Uterus (tissue), 4 donors: ENCODE measurements at places on chromosomes 5 and 9. TPM values are rescaled to one million over a fixed set of nuclear protein-coding genes. Genes with fewer than 3 reads are reported as not detected.
A peak's percentile ranks its signal among the peaks of the same experiment; 100 is the strongest.

- H3K4me3 ChIP-seq = no peak overlapping the region
- H3K4me1 ChIP-seq = no peaks in the 10 kb centered on the region
- H3K27me3 ChIP-seq = no peaks in the 10 kb centered on the region
- DNase-seq = no peak
- H3K36me3 ChIP-seq = no peaks in the 10 kb centered on the region
These were observed 172.4 kb downstream of the SYK start for GRCh38 chr9:90974016-90974415.

Gene EDIL3
- 15.1 TPM for total RNA-seq

GRCh38 chr9:14670718-14671117, 22.5 kb downstream of the ZDHHC21 start:
- no peaks in the 10 kb centered on the region for H3K36me3 ChIP-seq
- H3K27ac ChIP-seq = no peak overlapping the region
- H3K4me3 ChIP-seq = no peak overlapping the region

GRCh38 chr9:113537229-113537810, 73.8 kb downstream of the RGS3 start:
- no peak overlapping the region for H3K4me3 ChIP-seq
- no peaks in the 10 kb centered on the region for H3K27me3 ChIP-seq
- DNase-seq = no peak
- no peak overlapping the region for H3K27ac ChIP-seq
- no peaks in the 10 kb centered on the region for H3K36me3 ChIP-seq

DNA sequence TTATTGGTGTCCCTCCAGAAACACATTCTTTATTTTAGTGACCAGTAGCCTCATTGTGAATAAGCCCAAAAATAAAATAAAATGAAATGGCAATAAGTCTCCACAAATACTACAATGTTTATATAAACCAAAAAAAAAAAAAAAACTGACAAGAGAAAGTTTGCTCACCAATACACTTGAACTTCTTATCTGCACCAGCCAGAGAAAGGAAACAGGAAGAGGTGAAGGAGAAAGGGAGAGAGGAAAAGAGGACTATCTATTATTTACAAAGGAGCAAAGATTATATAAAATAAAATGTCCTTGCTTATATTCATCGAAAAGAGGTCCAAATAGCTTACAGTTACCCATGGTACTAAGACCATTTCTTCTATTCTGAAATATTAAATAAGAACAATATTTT, 176.4 kb upstream of the CCNG1 start:
- no peak overlapping the region for H3K27ac ChIP-seq
- DNase-seq = no peak
- H3K36me3 ChIP-seq = no peaks in the 10 kb centered on the region
- H3K27me3 ChIP-seq = no peaks in the 10 kb centered on the region

DNA sequence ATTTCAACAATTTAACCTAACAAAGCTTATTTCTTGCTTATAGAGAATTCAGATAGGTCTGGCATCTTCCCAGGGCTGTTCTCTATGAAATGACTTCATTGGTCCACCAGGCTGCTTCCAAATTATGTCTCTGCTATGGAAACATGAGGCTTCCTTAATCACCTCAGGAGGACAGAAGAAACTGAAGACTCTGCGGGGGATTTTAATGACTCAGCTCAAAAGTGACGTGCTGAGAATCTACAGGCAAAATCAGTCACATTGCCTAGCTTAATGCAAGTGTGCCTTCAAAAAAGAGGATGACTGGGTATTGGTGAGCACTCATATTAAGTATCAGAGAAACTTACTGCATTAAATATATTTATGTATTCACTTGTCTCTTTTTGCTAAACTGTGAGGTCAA, 315.5 kb upstream of the RGMB start:
- no peaks in the 10 kb centered on the region for H3K27me3 ChIP-seq
- H3K4me3 ChIP-seq = no peak overlapping the region
- DNase-seq = no peak
- no peak overlapping the region for H3K27ac ChIP-seq
- H3K36me3 ChIP-seq = no peaks in the 10 kb centered on the region

Gene MSX2
- not detected for total RNA-seq

DNA sequence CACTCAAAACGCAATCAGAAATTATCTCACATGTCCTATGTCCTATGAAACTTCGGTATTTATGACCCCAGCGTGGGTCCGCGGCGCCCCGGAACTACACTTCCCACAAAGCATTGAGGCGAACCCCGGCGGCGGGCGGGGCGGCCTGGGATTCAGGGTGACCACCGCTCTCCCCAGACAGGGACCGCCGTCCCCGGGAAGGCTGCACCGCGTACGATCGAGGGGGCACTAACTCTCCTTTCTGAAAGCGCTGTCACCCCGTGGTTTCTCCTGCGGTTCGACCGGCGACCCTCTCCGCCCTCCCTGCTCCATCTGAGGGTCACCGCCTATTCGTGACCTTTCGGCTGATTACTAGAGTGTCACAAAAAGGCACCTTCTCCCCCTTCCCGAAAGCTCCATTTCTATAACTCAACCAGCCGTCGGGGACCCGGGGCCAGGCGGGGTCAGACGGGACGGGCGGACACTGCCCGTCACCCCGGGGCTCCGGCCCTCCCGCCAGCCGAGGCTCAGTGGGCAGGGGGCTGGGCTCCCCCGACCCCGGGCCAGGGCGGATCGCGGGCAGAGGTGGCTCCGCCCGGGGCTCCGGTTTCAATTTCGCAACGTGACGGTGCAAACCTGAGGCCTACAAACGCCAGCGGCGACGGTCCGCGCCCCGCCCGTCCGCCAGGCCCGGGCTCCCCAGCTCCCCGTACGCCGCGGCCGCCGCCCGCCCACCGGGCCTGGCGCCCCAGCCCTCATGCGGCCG, 1.3 kb downstream of the ECPAS start:
- H3K36me3 ChIP-seq = no peaks in the 10 kb centered on the region
- H3K27me3 ChIP-seq = no peaks in the 10 kb centered on the region

DNA sequence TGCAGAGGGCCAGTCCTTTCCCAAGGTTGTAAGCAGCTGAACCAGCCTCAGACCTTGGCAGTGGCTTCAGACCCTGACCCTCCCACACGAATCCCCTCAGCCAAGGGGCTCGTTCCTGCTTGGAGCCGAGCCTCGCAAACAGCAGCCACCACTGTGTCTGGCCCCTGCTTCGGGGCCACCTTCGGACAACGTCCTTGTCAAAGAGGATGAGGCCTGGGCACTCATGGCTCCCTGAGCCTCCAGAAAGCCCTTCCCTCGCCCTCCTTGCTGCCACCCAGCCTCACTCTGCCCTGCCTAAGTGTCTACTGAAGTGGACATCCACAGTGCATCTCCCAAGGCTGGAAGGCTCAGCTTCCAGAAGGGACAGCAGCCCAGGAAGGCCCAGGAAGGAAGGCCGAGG, 161.7 kb downstream of the OLFM1 start:
- H3K4me1 ChIP-seq = no peaks in the 10 kb centered on the region
- no peaks in the 10 kb centered on the region for H3K27me3 ChIP-seq
- no peak overlapping the region for H3K4me3 ChIP-seq
- no peak for DNase-seq
- H3K27ac ChIP-seq = no peak overlapping the region

Gene HSPB3
- not detected for total RNA-seq

DNA sequence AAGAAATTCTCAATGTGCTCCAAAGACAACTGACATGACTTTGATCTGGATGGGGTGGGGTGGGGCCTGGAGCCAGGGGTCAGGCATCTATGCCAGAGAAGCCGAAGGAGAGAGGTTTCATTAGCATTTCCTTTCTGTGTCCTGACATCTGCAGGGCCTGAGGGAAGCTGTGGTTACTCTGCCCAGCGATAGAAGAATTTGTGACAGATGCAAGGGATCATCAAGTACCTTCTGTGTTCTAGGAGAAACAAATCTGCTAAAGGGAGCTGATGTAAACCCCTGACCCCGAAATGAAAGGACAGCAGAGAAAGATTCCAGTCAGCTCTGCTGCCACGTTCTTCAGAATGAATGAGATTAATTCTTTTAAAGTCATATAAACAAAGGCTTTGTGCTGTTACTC, 335.7 kb downstream of the PRELID2 start:
- no peaks in the 10 kb centered on the region for H3K36me3 ChIP-seq
- no peak overlapping the region for H3K4me3 ChIP-seq
- no peaks in the 10 kb centered on the region for H3K4me1 ChIP-seq
- H3K27ac ChIP-seq = no peak overlapping the region

GRCh38 chr9:86974421-86974820, 27.1 kb upstream of the GAS1 start:
- no peak overlapping the region for H3K27ac ChIP-seq
- H3K27me3 ChIP-seq = no peaks in the 10 kb centered on the region
- H3K36me3 ChIP-seq = no peaks in the 10 kb centered on the region
- no peak for DNase-seq
- no peaks in the 10 kb centered on the region for H3K4me1 ChIP-seq

GRCh38 chr9:85427772-85428171, 314.0 kb downstream of the AGTPBP1 start:
- no peak overlapping the region for H3K27ac ChIP-seq
- H3K4me3 ChIP-seq = no peak overlapping the region
- H3K4me1 ChIP-seq = no peaks in the 10 kb centered on the region
- no peaks in the 10 kb centered on the region for H3K36me3 ChIP-seq
- H3K27me3 ChIP-seq = no peaks in the 10 kb centered on the region
- no peak for DNase-seq

Gene RFESD
- total RNA-seq = 2.8 TPM

DNA sequence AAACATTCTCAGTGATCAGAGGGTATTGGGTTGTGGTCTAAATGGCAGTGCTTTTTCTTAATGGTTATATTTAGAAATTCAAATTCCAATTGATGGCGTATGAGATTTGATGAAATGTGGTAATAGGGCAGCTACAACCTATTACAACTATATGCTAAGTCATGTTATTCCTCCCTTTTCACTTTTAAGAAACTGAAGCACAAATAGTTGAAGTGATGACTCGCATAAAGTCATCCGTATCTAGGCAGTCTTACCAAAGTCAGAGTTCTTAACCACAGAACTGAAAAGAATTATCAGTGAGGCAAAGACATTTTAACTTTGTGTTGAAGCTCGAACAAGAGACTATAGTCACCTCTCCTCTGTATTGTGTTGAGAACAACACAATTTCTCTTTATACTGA, 28.2 kb downstream of the C9orf152 start:
- no peaks in the 10 kb centered on the region for H3K36me3 ChIP-seq
- H3K27ac ChIP-seq = no peak overlapping the region
- H3K4me1 ChIP-seq = no peaks in the 10 kb centered on the region
- DNase-seq = no peak
- H3K4me3 ChIP-seq = no peak overlapping the region

- H3K27ac ChIP-seq = peak overlapping the region; percentile 50
- no peaks in the 10 kb centered on the region for H3K4me1 ChIP-seq
- no peak overlapping the region for H3K4me3 ChIP-seq
- H3K36me3 ChIP-seq = no peaks in the 10 kb centered on the region
- peak; percentile 73 for DNase-seq
- H3K27me3 ChIP-seq = no peaks in the 10 kb centered on the region
These were observed 13.3 kb downstream of the SPATA9 start for GRCh38 chr5:95669540-95669939.

GRCh38 chr5:16450163-16450562, 15.4 kb downstream of the ZNF622 start:
- H3K27ac ChIP-seq = no peak overlapping the region
- H3K4me1 ChIP-seq = no peaks in the 10 kb centered on the region
- no peaks in the 10 kb centered on the region for H3K27me3 ChIP-seq
- H3K36me3 ChIP-seq = no peaks in the 10 kb centered on the region
- DNase-seq = no peak
- H3K4me3 ChIP-seq = no peak overlapping the region

DNA sequence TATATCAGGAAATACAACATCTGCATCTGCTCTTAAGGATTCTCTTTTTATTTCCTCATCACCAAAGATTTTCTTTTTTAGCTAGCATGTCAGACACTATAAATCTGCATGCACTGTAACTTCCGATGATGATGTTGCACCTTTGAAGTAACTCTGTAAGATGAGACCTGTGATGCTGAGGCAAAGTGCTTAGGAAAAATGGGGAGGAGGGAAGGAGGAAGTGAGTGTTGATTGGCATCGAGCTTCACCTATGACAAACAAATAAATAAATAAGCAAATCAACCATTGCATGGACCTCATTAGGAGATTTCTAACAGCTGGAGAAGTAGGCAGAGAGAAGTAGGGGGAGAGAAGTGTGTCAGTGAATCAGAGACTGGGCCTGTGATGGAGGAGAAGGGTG, 52.6 kb downstream of the ENC1 start:
- H3K4me1 ChIP-seq = no peaks in the 10 kb centered on the region
- H3K36me3 ChIP-seq = no peaks in the 10 kb centered on the region
- H3K4me3 ChIP-seq = no peak overlapping the region
- H3K27me3 ChIP-seq = no peaks in the 10 kb centered on the region

DNA sequence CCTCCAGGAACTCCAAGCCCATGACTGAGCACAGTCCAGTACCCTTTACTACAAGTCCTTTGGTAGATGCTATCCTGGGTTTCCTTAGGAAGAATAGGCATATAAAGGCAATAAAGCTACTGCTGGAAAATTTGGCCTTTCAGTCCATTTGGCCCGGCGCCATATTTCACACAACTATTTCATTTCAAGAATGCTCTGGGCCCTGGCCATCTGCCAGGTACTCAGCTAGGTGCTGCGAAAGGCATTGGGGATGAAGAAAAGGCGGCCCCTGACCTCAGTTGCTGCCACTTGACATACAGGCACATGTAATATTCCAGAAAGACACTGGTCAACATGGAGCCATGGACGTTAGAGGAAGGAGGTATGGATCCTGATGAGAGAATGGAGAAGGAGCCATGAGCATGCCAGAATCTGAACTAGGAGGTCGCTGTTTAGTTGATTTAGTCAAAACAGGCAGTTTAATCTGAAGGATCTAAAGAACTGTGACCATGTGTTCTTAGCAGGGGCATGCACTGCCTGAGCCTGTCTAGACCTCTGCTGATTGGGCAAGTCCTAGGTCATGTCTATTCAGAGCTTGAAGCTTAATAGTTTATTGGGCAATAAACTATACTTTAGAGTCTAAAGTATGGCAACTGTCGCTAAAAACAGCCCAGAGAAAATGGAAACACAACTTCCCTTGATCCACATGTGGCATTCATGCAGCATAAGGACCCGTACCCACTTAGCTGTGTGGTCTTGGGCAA, 149.3 kb downstream of the MELK start:
- no peaks in the 10 kb centered on the region for H3K27me3 ChIP-seq
- no peaks in the 10 kb centered on the region for H3K4me1 ChIP-seq
- H3K36me3 ChIP-seq = no peaks in the 10 kb centered on the region
- DNase-seq = no peak
- H3K4me3 ChIP-seq = no peak overlapping the region

Gene NEURL1B
- 51.1 TPM for total RNA-seq

Gene PCDHGB6
- 21.1 TPM for total RNA-seq

- H3K27me3 ChIP-seq = no peaks in the 10 kb centered on the region
- no peaks in the 10 kb centered on the region for H3K36me3 ChIP-seq
- H3K27ac ChIP-seq = no peak overlapping the region
- no peaks in the 10 kb centered on the region for H3K4me1 ChIP-seq
These were observed 14.1 kb upstream of the TNFAIP8 start for GRCh38 chr5:119341452-119342349.

GRCh38 chr9:99626426-99626825, 195.3 kb upstream of the NR4A3 start:
- H3K4me3 ChIP-seq = no peak overlapping the region
- no peaks in the 10 kb centered on the region for H3K27me3 ChIP-seq
